ENCODE measurements at places on chromosomes 2 and 18.

DNA sequence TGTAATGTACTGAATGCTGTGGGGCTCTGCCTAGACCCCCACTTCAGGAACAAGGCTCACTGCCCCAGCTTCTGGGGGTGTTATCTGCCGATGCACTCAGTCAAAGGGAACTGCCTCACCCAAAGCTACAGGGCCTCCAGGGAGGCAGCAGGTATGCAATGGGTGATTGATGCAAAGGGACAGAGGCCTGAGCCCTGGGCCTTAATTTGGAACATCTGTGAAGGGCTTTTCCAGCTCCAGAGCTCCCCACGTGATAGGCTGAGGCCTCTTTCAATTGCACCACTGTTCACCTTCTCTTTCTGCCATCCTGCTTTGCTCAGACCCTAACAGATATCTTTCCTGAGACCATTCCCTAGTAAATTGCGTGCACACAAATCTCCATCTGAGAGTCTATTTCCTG, 131.0 kb downstream of the ATL2 start:
- no peak for DNase-seq

- DNase-seq: no peak
Measured at GRCh38 chr18:25563816-25564683, 212.1 kb upstream of the ZNF521 start.

- DNase-seq: no peak
Measured at GRCh38 chr2:8581234-8581561, 100.7 kb upstream of the ID2 start.

- DNase-seq: no peak
Measured at GRCh38 chr2:149223472-149224095, 106.8 kb upstream of the LYPD6 start.

- DNase-seq: peak; percentile 68
Measured at GRCh38 chr2:237072067-237072931, 13.4 kb upstream of the COPS8 start.

- peak; percentile 46 for DNase-seq
Measured at GRCh38 chr2:234969306-234970098, 17.7 kb downstream of the SH3BP4 start.

GRCh38 chr2:159941729-159942128, 120.7 kb downstream of the PLA2R1 start:
- DNase-seq: no peak

DNA sequence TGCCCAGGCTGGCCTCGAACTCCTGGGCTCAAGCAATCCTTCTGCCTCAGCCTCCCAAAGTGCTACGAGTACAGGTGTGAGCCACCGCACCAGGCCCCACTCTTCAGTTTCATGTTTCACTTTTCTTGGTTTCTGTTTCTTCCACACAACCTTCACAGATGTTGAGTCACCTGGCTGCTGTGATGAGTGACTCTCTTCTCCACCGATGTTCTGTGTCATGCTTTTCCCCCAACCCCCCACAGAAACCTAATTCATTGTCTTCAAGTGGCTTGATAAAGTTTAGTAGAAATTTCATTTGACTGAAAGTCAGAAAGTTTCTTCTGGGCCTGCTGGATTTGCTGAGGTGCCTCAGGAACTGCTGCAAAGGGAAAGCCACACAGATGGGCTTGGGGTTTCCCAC, 78.5 kb downstream of the SPHKAP start:
- no peak for DNase-seq

- DNase-seq: peak; percentile 65
Measured at GRCh38 chr2:12819721-12820120, 103.0 kb downstream of the TRIB2 start.
